ENCODE measurements at places on chromosomes 4 and X.

- DNase-seq = no peak
Observed at GRCh38 chr4:7808181-7808580, 131.5 kb downstream of the AFAP1 start.

- DNase-seq = peak; percentile 89
Observed at GRCh38 chr4:8428288-8429097, 12.0 kb downstream of the ACOX3 start.

GRCh38 chrX:1734806-1735205 lies 119.9 kb downstream of the ASMT start:
- DNase-seq = no peak

DNA sequence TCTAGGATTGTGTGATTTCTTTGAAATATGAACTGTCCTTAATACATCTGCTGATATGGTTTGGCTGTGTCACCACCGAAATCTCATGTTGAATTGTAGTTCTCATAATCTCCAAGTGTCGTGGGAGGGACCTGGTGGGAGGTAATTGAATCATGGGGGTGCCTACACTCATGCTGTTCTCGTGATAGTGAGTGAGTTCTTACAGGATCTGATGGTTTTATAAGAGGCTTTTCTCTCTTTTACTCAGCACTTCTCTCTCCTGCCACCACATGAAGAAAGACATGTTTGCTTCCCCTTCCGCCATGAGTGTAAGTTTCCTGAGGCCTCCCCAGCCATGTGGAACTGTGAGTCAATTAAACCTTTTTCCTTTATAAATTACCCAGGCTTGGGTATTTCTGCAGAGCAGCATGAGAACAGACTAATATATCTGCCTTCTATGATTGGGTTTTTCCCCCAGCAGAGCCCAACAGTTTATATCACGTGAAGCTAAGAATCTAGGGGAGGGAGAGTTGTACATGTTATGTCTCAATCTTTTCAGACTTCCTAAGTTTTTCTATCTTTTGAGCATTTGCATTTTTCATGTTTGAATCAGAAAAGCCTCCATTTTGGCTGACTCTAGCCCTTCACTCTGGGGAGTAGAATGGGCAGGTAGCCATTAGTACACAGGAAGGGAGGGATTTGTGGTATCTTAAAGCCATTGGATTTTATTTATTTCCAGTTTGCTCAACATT lies 58.9 kb downstream of the PLAC1 start:
- no peak for DNase-seq

GRCh38 chr4:171956678-171957077 lies 143.5 kb downstream of the GALNTL6 start:
- no peak for DNase-seq

DNA sequence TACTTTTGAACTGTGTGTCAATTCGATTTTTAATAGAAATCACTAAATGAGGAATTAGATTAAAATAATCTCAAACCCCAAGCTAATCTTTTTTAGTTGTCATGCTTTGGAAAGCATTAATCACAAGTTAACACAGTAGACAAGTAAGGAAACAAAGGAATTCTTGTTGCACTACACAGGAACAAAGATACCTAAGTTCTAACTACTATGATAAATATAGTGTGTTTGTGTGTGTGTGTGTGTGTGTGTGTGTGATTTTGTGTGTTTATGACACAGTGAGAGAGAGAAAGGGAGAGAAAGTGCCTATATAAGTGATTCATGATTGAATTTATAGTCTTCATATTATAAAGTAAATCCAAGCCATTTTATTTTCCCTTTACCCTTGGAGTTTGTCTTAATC lies 931.4 kb downstream of the PCDH7 start:
- no peak for DNase-seq

DNA sequence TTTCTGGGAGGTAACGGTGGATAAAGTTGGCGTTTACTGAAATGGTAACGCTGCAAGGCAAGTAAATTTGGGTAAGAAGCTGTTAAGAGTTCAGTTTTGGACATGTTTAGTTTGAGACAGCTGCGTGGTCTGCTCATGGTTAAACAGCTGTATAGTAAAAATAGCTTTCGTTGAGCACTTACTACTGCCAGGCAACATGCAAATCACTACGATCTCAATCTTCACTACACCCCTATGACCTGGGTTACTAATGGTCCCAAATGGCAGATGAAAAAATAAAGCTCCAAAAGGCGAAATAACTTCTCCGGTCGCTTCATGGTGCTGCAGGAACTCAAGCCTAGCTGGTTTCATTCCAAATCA lies 22.2 kb downstream of the FABP2 start:
- DNase-seq = no peak

DNA sequence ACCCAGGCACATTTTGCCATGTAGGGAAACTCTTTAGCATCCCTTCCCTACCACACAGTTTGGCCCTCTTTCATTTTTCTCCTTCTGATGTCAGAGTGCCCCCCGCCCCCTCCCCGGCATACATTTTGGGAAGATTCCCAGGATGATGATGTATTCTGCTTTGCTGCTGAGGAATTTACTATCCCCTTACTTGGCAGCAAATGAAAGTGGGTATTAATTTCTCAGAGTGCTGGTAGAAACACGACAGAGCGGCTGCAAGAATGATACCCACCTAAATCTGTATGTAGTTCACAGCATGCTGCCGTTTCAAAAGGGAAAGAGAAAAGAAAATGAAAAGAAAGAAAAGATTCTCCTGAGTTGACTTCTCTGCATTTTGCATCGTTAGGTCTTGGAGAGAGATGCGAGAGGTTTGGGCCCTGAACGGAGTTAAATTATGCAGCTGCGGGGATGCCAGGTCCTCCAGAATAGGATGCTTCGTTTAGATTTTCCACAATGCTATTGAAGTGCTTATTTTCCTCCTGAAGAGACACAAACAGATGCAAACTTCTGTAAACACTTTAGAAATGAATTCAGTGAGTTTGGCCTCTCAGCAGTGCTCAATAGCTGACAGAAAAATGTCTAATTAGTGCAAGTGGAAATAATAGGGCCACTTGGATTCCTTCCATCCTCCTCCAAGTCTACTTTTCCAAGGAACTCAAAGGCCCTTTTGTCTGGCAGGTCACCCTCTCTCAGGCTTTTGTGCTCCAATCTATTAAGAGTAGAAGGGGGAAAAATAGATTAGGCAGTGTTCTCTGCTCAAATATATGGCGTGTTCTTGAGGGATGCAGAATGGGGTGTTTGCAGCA lies 106.2 kb downstream of the ALPK1 start:
- DNase-seq = no peak

DNA sequence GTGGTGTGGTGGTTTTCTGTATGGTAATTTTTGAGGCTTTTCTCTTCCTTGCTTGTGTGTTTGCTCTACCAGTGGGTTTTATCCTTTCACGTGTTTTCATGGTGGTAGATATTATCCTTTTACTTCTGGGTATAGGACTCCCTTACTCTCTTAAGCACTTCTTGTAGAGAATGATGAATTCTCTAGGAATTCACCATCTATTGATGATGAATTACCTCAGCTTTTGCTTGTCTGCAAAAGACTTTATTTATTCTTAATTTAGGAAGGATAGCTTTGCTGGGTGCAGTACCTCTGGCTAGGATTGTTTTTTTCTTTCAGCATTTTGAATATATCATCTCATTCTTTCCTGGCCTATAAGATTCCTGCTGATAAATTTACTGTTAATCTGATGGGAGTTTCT lies 415.3 kb downstream of the PDGFC start:
- DNase-seq = no peak

- DNase-seq = no peak
Observed at GRCh38 chrX:129632443-129632842, 22.3 kb downstream of the APLN start.

- DNase-seq = no peak
Observed at GRCh38 chrX:108271397-108271787, 166.8 kb downstream of the COL4A6 start.

DNA sequence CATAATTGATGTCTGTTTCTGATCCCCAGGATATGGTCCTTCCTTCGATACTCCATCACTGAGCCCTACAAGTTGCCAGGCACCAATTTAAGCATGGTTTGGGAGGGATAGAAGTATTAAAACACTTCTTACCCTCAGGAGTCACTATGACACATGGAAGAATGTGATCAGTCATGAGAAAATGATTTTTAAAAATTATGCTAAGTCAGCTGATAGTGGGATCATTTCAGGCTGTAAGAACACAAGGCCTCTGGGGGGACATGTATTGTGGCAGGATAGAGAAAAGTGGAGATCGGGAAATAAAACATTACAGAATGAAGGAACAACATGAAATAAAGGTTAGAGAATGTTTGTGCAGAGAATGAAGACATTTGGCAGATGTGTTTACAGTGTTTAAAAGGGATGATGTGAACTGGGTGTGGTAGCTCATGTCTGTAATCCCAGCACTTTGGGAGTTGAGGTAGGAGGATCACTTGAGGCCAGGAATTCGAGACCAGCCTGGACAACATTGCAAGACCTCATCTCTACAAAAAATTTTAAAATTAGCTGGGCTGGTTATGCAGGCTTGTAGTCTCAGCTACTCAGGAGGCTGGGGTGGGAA lies 64.0 kb downstream of the ELOVL6 start:
- DNase-seq = no peak

- no peak for DNase-seq
Observed at GRCh38 chrX:2401201-2401589, 99.6 kb downstream of the DHRSX start.

DNA sequence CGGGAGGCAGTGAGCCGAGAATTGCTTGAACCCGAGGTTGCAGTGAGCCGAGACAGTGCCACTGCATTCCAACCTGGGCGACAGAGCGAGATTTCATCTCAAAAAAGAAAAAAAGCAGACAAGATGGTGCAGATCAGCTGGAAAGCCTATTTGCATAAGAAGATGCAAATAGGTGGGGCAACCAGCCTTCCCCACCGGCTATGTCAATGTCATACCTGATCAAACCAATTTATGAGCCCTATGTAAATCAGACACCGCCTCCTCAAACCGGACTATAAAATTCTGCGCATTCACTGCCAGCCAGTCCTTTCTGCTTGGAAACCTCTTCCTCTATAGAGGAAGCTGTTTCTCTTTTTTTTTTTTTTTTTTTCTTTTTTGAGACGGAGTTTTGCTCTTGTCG lies 64.5 kb upstream of the CHRNA9 start:
- DNase-seq = no peak

All from effector memory CD4-positive, alpha-beta T cell (primary cell).